ENCODE measurements at places on chromosomes 11 and 22. TPM values are rescaled to one million over a fixed set of nuclear protein-coding genes. Genes with fewer than 3 reads are reported as not detected.

DNA sequence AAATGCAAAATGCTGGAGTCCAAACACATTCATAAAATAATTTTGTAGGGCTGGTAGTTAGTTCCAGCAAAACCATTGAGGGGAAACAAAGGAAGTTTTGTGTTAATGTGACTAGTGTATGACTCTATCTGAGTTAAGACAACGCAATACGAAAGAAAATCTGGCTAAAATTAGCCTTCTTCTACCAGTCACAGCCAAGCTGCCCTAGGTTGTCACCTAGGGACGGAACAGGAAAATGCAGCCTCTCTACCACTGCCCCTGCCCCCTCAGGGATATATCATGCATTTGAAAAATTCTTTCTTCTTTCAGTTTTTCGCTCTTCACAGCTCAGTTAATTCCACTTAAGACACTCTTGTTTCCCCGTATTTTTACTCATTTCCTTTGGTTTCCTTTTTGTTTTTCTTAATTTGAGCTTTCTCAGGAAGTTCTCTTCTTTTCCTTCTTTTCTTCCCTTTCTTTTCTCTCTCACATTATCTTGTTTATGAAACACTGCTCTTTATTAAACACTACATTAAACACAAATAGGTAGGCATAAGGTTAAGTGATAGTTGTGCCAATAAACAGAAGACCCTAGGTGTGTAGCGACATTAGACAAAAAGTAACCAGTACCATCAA lies 30.6 kb downstream of the KIRREL3 start:
- peaks cover 12% of the 10 kb centered on the region for H3K4me1 ChIP-seq
- peak; percentile 39 for DNase-seq
- H3K27me3 ChIP-seq, result no peaks in the 10 kb centered on the region
- no peak overlapping the region for H3K27ac ChIP-seq

- peaks cover 8% of the 10 kb centered on the region for H3K4me1 ChIP-seq
- DNase-seq, result no peak
- H3K27ac ChIP-seq, result no peak overlapping the region
- no peaks in the 10 kb centered on the region for H3K36me3 ChIP-seq
- peaks cover 20% of the 10 kb centered on the region for H3K27me3 ChIP-seq
Observed at GRCh38 chr22:21043860-21044535, 1.7 kb upstream of the LRRC74B start.

DNA sequence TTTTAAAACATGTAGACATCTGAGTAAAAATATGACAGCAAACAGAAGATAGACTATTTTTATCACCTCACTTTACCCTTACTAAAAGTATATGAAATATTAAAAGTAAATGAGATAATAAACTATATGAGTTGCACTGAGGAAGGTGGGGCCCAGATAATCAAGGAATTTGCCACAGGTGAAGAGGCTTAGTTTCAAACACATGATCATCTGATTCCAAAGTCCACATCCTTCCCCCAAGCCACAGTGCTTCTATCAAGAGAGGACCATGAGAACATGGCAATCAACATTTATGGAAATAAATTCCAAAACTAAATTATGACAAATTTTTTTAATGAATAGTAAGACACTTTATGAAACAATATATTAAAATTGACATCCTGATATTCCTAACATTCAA lies 384.0 kb downstream of the DCDC1 start:
- H3K27me3 ChIP-seq, result no peaks in the 10 kb centered on the region
- H3K4me1 ChIP-seq, result peaks cover 36% of the 10 kb centered on the region
- H3K4me3 ChIP-seq, result no peak overlapping the region
- no peaks in the 10 kb centered on the region for H3K36me3 ChIP-seq

- H3K4me1 ChIP-seq, result peaks cover 14% of the 10 kb centered on the region
- H3K27ac ChIP-seq, result no peak overlapping the region
- H3K36me3 ChIP-seq, result no peaks in the 10 kb centered on the region
- no peaks in the 10 kb centered on the region for H3K27me3 ChIP-seq
- no peak overlapping the region for H3K4me3 ChIP-seq
- DNase-seq, result no peak
Observed at GRCh38 chr11:122285070-122285988, 169.3 kb upstream of the BLID start.

DNA sequence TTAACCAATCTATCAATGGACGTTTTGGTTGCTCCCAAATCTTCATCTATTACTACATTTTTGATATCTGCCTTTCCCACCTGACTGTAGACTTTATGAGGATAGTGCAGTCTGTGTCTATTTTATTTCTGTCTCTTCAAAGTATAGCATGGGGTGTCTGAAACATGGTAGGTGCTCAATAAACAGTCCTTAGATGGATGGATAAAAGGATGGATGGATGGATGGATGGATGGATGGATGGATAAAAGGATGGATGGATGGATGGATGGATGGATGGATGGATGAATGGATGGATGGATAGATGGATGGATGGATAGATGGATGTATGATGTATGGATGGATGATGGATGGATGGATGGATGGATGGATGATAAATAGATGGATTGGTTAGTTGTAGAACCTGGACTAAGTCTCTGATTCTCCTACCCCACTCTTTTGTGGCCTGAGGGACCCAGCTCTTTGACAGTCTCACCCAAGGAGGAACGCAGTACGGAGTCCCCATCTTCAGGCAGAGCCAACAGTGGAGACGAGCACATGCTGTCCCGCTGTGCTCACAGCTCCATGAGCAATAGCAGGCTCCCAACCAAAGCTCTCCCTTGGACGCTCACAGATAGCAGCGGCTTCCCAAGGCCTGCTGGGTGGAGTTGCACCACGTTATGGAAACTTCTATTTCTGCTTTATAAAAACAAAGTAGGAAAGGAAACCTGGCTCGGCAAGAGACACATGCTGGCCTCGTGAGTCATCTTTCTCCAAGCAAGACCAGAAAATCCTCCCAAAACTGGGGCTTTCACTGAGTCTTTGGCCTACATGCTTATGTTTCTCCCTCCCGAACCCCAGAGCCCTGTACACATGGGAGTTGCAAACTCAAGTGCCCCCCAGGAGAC lies 448.0 kb downstream of the MIAT start:
- H3K27me3 ChIP-seq, result peaks cover 5% of the 10 kb centered on the region
- H3K4me1 ChIP-seq, result peaks cover 11% of the 10 kb centered on the region
- H3K27ac ChIP-seq, result no peak overlapping the region
- no peaks in the 10 kb centered on the region for H3K36me3 ChIP-seq
- no peak for DNase-seq
- H3K4me3 ChIP-seq, result no peak overlapping the region

DNA sequence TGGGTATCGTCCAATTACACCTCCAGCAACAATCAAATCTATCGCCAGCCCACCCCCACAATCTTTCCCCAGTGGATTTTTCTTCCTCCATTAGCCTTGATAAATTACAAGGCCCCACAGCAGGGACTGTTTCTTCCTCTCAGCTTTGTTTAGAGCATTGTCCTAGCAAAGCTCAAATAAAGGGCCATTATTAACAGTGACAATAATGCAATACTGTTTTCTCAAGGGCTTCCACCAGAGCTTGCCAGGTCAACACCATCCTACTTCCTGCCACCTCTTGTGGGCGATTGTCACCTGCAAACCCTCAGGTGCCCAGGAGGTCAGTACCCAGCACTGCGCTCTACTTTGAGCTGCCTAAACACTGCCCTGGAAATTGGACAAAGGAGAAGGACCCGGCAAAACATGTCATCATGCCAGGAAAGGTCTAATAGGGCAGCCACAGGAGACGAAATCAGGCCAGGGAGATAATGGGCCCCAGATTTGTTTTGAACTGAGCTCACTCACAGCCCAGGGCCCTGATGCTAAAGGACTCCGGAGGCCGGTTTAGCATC lies 95.2 kb downstream of the ABTB2 start:
- H3K4me3 ChIP-seq, result no peak overlapping the region
- H3K27me3 ChIP-seq, result no peaks in the 10 kb centered on the region
- no peak overlapping the region for H3K27ac ChIP-seq
- no peak for DNase-seq

DNA sequence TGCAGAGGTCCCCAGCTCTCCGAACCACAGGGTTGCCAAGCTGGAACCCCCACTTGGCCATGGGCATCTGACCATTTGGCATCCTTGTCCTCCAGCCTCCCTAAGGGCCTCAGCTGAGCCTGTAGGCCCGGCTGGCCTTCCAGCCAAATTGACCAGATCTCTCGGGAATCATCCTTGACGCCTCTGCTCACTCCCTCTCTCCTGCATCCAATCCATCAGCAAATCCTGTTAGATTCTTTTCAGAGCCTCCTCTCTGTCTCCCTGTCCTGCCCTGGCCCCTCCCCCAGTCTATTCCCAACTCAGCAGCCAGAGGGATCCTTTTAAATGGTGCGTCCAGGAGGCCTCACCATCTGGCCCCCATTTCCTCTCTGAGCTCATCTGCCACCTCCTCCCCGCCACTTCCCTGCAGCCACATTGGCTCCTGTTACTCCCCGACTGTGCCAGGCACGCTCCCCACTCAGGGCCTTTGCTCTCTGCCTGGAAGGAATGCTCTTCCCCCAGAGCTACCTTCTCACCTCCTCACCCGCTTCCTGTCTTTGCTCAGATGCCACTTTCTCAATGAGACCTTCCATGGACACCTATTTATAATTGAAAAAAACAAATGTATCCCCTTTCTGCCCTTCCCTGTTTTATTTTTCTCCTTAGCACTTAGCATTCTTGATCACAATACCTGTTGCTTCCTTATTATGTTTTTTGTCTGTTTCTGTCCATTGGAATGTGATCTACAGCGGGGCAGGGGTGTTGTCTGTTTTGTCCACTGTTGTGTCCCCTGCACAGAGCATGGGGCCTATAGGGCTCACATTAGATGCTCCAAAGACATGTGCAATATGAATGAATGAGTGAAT lies 78.1 kb downstream of the NFAM1 start:
- H3K4me3 ChIP-seq, result no peak overlapping the region
- peak; percentile 79 for DNase-seq
- no peaks in the 10 kb centered on the region for H3K36me3 ChIP-seq
- H3K4me1 ChIP-seq, result peaks cover 16% of the 10 kb centered on the region
- no peak overlapping the region for H3K27ac ChIP-seq
- H3K27me3 ChIP-seq, result no peaks in the 10 kb centered on the region

DNA sequence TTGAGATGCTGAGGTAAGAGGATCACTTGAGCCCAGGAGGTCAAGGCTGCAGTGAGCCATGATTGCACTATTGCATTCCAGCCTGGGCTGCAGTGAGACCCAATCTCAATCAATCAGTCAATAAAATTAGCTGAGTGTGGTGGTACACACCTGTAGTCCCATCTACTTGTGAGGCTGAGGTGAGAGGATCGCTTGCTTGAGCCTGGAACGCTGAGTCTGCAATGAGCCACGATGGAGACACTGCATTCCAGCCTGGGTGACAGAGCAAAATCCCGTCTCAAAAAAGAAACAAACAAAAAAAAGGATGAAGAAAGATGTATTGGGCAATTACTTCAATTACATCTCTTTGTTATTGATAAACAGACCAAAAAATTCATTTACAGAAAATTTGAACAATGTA lies 54.5 kb downstream of the MED15 start:
- no peak for DNase-seq
- no peaks in the 10 kb centered on the region for H3K4me1 ChIP-seq
- H3K27me3 ChIP-seq, result no peaks in the 10 kb centered on the region

GRCh38 chr22:32744176-32744959 lies 57.1 kb upstream of the TIMP3 start:
- no peak for DNase-seq
- H3K27me3 ChIP-seq, result no peaks in the 10 kb centered on the region
- H3K36me3 ChIP-seq, result no peaks in the 10 kb centered on the region
- peaks cover 18% of the 10 kb centered on the region for H3K4me1 ChIP-seq

GRCh38 chr11:122491509-122491908 lies 164.0 kb upstream of the UBASH3B start:
- no peak overlapping the region for H3K4me3 ChIP-seq
- no peak for DNase-seq
- H3K36me3 ChIP-seq, result no peaks in the 10 kb centered on the region
- H3K27me3 ChIP-seq, result no peaks in the 10 kb centered on the region
- H3K4me1 ChIP-seq, result no peaks in the 10 kb centered on the region
- no peak overlapping the region for H3K27ac ChIP-seq

- H3K27me3 ChIP-seq, result no peaks in the 10 kb centered on the region
- no peak overlapping the region for H3K27ac ChIP-seq
- H3K36me3 ChIP-seq, result no peaks in the 10 kb centered on the region
- peak; percentile 64 for DNase-seq
Observed at GRCh38 chr11:69102732-69103615, 52.8 kb upstream of the SMIM38 start.

- H3K27ac ChIP-seq, result no peak overlapping the region
- no peaks in the 10 kb centered on the region for H3K27me3 ChIP-seq
- no peak for DNase-seq
- H3K4me1 ChIP-seq, result no peaks in the 10 kb centered on the region
- no peaks in the 10 kb centered on the region for H3K36me3 ChIP-seq
- no peak overlapping the region for H3K4me3 ChIP-seq
Observed at GRCh38 chr11:28526406-28526751, 418.2 kb downstream of the METTL15 start.

DNA sequence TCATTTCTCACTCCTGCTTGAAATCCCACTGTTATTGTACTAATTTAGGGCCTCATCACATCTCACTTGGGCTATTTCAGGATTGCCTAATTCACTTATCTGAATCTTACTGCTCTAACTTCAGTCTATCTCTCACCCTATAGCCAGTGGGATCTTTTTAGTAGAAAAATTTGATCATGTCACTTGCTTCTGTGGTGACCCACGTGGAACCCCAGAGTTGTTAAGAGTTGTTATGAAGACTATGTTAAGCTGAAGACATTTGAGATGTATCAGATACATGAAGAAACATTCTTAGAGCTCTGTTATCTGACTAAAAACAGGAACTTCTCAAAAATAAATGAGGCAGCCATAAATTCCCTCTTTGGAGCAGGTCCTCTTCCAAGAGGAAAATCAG lies 1375.6 kb upstream of the TENM4 start:
- no peak overlapping the region for H3K27ac ChIP-seq
- DNase-seq, result no peak
- peaks cover 13% of the 10 kb centered on the region for H3K4me1 ChIP-seq
- no peaks in the 10 kb centered on the region for H3K27me3 ChIP-seq
- H3K36me3 ChIP-seq, result no peaks in the 10 kb centered on the region

DNA sequence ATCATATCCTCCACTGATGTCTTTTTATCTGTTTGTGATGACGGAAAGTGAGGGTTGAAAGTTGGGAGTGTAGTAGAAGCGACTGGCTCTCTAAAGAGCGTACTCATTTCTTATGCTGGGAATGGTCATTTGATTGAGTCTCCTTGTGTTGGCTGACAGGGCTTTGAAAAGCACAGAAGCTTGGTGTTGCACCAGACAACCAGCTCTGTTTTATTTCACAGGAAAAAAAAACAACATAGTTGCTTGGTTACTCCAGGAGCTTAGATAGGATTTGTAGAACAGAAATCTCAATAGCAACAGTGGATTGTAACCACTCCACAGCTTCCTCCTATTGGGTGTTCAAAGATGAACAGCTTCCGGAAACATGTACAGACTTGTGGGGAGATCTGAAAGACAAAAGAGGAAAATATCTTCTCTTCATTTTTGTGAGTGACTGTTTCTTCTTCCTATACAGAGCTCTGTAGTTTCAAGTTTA lies 2.7 kb downstream of the RBM14 start:
- no peak for DNase-seq
- no peaks in the 10 kb centered on the region for H3K27me3 ChIP-seq
- H3K4me1 ChIP-seq, result peaks cover 34% of the 10 kb centered on the region

Gene CHRNA10
- total RNA-seq, result 0.21 TPM

Gene NXPE4
- not detected for total RNA-seq

Gene EMID1
- 17.7 TPM for total RNA-seq

Gene OVOL1
- 0.12 TPM for total RNA-seq

Gene OR51B4
- total RNA-seq, result not detected

Gene POTEH
- not detected for total RNA-seq

Gene C11orf65
- 11.4 TPM for total RNA-seq

Gene LMO2
- total RNA-seq, result 0.92 TPM

Gene SCN3B
- total RNA-seq, result not detected
